ENCODE measurements at places on chromosomes 5 and 9. TPM values are rescaled to one million over a fixed set of nuclear protein-coding genes. Genes with fewer than 3 reads are reported as not detected.

The PRUNE2 gene
- 29.1 TPM for total RNA-seq

The IL5 gene
- total RNA-seq: not detected

The INSL4 gene
- total RNA-seq: not detected

The IL4 gene
- not detected for total RNA-seq

The IFNE gene
- total RNA-seq: 5.5 TPM

The PPIP5K2 gene
- total RNA-seq: 76.7 TPM

The MELK gene
- 73.0 TPM for total RNA-seq

The WDR41 gene
- total RNA-seq: 70.0 TPM

The ARHGEF39 gene
- 1.5 TPM for total RNA-seq
